ENCODE measurements at places on chromosomes 3 and 15.

DNA sequence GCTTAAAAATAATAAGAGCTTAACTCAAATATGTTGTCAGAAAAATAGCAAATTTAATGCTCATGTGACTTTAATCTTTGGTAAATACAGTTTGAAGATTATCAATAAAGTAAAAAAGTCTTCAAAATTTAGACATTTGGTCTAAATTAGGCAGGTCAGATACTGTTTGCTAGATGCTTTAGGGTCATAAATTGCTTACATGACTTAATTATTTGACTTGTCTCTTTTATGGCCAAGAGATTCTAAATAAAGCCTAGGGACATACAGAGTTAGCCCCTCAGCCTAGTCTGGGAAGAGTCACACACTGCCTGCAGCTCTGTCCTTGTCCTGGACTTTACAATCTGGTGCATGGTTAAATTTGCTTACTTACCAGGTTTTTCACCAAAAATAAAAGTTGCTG is 198.3 kb upstream of the LRRFIP2 start:
- no peak for DNase-seq

DNA sequence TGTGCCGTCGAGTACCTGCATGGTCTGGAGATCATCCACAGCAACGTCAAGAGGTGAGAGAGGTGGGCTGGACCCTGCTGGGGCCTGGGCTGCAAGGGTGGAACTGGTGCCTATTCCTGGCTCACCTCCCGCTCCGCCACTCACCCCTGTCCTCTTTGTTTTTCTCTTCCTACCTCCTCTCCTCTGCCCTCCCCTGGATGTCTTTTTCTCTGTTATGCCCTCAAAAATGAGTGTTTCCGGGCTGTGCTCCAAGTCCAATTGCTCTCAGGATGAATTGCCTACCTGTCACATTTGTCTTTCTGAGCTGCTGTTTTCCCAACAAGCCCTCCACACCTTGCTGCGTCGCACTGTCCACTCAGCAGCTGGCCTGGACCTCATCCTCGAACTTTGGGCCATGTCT is 28.5 kb upstream of the TATDN2 start:
- no peak for DNase-seq

GRCh38 chr15:91049378-91050127 is 27.2 kb upstream of the VPS33B start:
- peak; percentile 82 for DNase-seq

DNA sequence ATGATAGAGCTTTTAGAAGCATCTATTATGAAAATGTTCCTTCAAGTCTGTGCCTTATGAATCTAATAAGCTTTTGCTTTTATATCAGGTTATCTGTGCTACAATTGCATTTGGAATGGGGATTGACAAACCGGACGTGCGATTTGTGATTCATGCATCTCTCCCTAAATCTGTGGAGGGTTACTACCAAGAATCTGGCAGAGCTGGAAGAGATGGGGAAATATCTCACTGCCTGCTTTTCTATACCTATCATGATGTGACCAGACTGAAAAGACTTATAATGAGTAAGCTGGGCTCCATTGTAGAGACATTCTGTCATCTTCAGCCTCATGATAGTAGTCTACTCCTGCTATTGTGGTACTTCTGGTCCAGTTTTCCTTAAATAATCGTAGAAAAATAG is 73.4 kb downstream of the BLM start:
- no peak for DNase-seq

GRCh38 chr15:98823012-98823458 is 174.7 kb downstream of the IGF1R start:
- peak; percentile 81 for DNase-seq

DNA sequence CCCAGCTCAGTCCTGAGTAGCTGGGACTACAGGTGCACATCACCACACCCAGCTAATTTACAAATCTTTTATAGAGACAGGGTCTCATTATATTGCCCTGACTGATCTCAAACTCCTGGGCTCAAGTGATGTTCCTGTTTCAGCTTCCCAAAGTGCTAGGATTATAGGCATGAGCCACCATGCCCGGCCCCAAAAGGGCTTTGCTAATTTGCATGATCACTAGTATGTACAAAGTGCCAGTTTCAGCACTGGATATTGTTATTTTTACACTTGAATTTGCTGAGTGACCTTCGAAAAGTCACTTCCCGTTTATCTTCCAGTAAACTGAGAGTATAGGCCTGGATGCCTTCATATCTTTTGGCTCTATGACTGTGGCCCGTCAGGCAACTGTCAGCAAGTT is 12.2 kb downstream of the CLN6 start:
- DNase-seq, result no peak

GRCh38 chr3:51382076-51382745 is 2.9 kb upstream of the MANF start:
- no peak for DNase-seq

DNA sequence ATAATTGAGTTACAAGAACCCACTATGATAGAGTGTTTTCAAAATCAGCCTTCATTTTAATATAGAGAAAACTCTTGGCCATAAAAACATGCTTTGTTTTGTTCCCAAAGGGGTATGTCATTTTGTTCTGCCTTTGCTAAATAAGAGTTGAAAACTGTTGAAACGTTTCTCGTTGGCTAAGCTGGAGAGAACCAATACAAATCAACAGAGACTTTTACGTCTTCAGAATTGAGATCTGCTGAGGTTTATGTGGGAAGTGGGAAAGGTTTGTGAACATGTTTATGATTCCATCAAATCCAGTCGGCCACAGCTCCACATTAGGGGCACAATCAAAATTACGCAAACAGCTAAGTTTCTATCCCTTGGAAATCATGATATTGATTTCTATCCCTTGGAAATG is 102.0 kb downstream of the IGF2BP2 start:
- DNase-seq, result no peak

DNA sequence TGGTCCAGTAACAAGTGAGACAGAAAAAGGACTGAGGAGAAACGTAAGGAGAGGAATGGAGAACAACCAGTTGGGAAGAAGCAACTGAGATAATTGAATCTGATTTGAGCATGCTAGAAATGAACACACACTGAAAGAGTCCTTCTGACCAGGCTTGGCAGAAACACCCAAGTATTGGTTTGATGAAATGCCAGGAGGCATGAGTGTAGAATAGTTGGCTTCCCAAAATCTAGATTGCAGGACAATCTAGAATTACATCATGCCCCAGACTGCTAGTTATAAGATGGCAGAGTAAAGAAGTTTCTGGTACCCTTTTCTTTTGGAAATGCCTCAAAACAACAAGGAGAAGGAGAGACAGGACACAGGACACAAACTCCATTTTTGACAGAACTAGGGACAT is 189.7 kb upstream of the STT3B start:
- DNase-seq, result no peak

- DNase-seq, result no peak
These were observed 46.4 kb upstream of the PGPEP1L start for GRCh38 chr15:99054025-99054387.

GRCh38 chr3:79317551-79318518 is 450.0 kb downstream of the ROBO1 start:
- DNase-seq, result no peak

DNA sequence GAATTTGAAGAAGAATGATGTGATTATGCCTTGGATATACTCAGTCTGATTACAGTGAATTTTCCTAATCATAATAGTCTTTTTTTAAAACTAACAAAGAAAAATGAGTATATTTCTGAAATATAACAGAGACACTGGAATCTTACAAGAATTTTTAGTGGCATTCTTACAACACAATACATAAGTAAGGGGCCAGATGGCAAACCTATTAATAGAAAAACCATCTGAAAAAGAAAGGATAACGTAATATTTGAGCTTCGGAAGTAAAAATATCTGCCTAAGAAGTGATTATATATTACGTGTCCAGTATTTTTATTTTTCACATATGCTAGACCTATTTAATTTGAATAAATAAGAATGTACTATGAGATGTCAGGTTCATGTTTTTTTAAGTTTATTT is 452.8 kb downstream of the NAALADL2 start:
- DNase-seq, result no peak

DNA sequence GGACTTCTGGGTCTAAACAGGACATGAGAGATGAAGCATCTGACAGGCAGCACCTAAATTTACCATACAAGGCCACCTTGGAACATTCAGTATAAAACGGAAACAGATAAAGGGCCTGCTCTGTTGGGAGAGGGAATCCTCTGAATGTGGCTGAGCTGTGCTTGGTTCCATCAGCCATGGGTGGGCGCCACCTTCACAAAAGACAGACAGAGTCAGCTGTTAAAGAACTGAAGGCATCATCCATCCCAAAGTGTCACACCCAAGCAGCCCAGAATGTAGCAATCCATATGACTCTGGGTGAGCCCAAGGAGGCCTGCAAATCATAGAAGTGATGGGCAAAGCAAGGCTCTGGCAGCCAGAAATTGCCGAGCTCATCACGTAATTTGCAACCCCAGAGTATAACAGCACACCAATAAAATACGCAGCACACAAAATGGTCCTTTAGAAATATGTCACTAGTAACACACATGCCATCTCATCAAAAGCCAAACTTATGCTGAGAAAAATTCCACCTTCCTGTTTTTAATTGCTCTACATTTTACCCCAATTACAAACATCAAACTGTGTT is 24.8 kb upstream of the RBP1 start:
- DNase-seq, result no peak

DNA sequence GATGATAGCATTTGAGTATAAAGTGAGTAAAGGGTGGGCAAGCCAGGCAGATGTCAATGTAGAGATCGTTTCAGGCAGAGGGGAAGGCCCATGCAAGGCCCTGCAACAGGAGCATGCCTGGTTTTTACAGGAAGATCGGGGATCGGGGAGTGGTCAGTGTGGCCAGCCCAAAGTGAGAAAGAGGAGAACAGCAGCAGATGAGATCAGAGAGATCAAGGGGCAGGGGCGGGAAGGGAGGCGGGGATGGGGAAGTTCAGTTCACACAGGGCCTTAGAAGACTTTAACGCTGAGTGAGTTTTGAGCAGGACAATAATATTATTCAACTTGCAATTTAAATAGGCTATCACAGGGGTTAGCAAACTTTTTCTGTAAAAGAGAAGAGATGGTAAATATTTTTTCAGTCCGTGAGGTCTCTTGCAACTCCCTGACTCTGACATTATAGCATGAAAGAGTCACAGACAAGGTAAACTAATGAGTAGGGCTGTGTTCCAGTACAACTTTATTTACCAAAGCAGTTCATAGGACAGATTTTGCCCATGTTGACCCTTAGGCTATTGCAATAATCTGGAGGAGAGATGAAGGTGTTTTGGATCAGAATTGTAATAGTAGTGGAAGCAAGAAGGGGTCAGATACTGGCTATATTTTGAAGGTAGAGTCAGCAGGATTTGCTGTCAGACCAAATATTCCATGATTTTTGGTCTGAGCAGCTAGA is 12.4 kb upstream of the CD47 start:
- no peak for DNase-seq

DNA sequence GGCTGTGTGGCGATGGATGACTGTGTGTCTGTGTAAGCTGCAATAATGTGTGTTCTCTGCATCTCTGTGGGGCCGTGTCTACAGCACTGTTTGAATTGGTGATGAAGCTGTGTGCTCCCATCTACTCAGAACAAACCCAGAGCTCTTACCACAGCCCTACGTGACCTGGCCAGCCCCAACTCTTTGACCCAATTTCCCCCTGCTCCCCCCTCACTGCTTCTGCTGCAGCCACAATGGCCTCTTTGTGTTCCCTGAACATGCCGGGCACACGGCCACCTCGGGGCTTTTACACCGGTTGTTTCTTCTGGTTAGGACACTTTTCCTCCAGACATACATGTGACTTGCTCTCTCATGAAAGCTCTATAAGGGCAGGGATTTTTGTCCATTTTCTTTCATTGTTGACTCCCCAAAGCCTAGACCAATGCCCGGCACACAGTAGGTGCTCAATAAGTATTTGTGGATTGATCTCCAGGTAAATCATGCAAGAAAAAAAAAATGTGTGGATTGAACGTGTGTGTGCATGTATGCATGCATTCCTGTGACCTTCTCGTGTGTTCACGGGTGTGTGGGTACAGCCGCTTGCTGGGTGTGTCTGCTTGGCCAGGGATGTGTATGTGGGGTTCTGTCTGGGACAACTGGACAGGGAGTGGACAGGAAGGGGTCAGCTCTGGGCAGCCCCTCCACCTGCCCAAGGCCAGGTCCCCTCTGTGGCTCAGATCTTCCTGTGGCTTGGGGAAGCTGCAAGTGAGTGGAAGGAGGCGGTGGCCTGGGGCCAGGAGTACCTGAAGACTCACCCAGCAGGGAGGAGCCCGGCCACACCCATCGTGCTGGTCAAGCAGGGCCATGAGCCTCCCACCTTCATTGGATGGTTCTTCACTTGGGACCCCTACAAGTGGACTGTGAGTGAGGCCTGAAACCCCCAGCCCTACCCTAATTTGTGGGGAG is 14.8 kb downstream of the VILL start:
- DNase-seq, result no peak

GRCh38 chr3:17023006-17023664 is 138.4 kb downstream of the PLCL2 start:
- no peak for DNase-seq

- peak; percentile 96 for DNase-seq
These were observed 103.3 kb downstream of the IL1RAP start for GRCh38 chr3:190617185-190617584.

DNA sequence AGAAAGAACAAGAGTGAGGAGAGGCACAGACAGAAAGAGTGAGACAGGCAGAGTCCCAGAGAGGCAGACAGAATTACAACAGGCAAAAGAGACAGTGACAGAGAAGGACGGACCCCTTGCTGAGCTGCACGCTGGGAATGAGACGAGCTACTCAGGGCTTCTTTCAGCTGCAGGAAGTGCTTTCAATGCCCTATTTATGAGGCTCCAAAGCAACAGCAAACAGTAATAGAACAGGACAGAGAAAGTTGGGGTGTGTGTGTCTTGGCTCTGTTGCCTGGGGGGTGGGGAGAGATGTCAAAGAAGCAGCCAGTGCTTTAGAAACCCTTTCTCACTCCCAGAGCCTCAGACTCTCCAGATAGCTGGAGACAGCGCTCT is 502 bp upstream of the TIMP4 start:
- no peak for DNase-seq

DNA sequence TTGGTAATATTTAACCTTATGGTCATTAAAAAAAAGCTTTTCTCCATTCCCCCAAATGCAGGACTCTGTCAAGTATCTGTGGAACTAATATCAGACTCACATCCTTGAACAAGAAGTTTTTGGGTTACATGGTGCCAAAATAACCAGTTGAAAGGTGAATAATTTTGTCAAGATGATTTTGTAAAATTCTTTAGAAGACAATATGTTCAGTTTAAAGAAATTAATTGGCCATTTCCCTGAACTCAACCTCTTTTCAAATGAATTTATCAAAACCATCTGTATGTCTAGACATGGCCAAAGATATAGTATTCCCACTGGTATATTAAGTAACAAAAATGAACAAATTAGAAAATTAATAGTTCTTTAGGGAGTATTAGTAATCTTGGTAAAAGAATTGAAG is 280.5 kb downstream of the MBNL1 start:
- no peak for DNase-seq

- DNase-seq, result no peak
These were observed 73.2 kb downstream of the CD47 start for GRCh38 chr3:108017587-108017986.

GRCh38 chr3:101521211-101521701 is 8.2 kb upstream of the SENP7 start:
- DNase-seq, result peak; percentile 20
